Cardiac fibroblast (primary cell): ENCODE measurements at places on chromosomes 1 and 21.
A peak's percentile ranks its signal among the peaks of the same experiment; 100 is the strongest.

GRCh38 chr21:14875704-14876523 is 188.9 kb downstream of the NRIP1 start:
- DNase-seq, result no peak

DNA sequence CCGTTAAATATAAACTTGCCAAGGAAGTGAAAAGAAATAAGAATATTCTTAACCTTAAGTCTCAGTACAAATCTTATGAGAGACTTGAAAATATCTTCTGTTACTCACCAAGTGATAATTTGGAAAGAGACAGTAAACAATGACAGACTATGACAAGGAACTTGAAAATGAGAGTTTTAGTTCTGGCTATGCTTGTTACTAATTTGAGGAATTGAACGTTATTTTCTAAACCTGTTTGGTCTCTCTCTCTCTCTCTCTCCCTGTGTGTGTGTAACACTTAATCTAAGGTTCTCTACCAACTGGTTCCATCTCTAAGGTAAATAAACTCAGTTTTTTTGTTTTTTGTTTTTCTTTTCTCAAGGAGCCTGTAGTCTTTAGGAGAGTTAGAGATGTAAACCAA is 161.8 kb downstream of the AMY1C start:
- DNase-seq, result no peak

GRCh38 chr1:116993286-116993685 is 8.3 kb upstream of the CD101 start:
- DNase-seq, result no peak

- DNase-seq, result no peak
Observed at GRCh38 chr1:53077599-53077965, 15.6 kb downstream of the PODN start.

GRCh38 chr21:27526451-27526850 is 559.6 kb upstream of the ADAMTS5 start:
- peak; percentile 25 for DNase-seq
